Sigmoid colon (tissue), 7 donors: ENCODE measurements at places on chromosomes 16 and 17.

DNA sequence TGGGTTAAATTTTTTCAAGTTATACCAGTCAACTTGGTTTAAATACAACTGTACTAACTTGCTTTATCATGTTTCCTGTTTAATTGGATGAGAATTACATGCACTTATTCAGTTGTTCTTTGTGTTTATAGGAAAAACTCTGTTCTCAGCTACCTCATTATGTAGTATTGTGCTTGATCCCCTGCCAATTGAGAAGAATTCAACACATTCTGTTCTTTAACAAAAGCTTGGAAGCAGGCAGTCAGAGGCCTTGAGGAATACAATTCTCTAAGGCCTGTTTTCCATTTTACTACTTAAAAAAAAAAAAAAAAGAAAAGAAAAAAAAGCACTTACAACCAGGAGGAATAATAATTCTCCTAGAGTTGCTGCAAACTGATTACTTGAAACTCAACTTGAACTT, 60.6 kb upstream of the CMIP start:
- no peaks in the 10 kb centered on the region for H3K4me1 ChIP-seq
- no peaks in the 10 kb centered on the region for H3K36me3 ChIP-seq
- no peaks in the 10 kb centered on the region for H3K27me3 ChIP-seq
- H3K4me3 ChIP-seq: no peak overlapping the region

- DNase-seq: no peak
- H3K4me1 ChIP-seq: no peaks in the 10 kb centered on the region
- H3K4me3 ChIP-seq: no peak overlapping the region
Observed at GRCh38 chr16:78211946-78212345, 112.5 kb downstream of the WWOX start.

DNA sequence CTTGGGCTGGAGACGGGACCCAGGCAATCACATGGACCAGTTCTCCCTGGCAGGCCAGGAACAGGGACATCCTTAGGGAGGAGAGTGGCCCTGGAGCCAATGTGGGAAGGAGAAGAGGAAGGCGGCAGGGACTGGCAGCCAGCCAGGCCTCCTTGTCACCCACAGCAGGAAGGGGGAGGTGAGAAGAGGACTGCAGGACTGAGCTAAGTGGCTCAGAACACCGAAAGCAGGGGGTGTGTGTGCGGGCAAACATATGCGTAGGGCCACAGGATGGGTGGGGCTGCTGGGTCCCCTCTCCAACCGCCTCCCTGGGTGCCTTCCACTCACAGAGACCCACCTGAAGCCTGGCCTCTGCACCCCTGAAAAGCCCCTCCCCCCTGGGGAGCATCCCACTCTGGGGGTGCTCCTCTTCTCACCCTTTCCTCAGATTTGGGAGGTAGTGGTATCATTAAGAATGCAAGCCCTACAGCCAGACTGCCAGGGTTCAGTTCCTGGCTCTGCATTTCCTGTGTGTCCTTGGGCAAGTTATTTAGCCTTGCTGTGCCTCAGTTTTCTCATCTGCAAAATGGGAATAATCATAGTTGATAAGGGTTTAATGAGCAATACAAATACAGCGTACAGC, 8.1 kb downstream of the PNMT start:
- DNase-seq: no peak
- H3K4me1 ChIP-seq: no peaks in the 10 kb centered on the region
- H3K27ac ChIP-seq: no peak overlapping the region
- H3K27me3 ChIP-seq: peaks cover 6% of the 10 kb centered on the region
- no peaks in the 10 kb centered on the region for H3K36me3 ChIP-seq

- DNase-seq: no peak
- no peaks in the 10 kb centered on the region for H3K36me3 ChIP-seq
- H3K27ac ChIP-seq: no peak overlapping the region
- no peaks in the 10 kb centered on the region for H3K27me3 ChIP-seq
- no peak overlapping the region for H3K4me3 ChIP-seq
Observed at GRCh38 chr16:87560428-87561199, 41.7 kb upstream of the JPH3 start.

GRCh38 chr17:40326014-40326831, 17.2 kb downstream of the RARA start:
- DNase-seq: no peak
- peaks cover 99% of the 10 kb centered on the region for H3K4me1 ChIP-seq
- H3K27me3 ChIP-seq: no peaks in the 10 kb centered on the region
- H3K4me3 ChIP-seq: no peak overlapping the region
- H3K36me3 ChIP-seq: no peaks in the 10 kb centered on the region

DNA sequence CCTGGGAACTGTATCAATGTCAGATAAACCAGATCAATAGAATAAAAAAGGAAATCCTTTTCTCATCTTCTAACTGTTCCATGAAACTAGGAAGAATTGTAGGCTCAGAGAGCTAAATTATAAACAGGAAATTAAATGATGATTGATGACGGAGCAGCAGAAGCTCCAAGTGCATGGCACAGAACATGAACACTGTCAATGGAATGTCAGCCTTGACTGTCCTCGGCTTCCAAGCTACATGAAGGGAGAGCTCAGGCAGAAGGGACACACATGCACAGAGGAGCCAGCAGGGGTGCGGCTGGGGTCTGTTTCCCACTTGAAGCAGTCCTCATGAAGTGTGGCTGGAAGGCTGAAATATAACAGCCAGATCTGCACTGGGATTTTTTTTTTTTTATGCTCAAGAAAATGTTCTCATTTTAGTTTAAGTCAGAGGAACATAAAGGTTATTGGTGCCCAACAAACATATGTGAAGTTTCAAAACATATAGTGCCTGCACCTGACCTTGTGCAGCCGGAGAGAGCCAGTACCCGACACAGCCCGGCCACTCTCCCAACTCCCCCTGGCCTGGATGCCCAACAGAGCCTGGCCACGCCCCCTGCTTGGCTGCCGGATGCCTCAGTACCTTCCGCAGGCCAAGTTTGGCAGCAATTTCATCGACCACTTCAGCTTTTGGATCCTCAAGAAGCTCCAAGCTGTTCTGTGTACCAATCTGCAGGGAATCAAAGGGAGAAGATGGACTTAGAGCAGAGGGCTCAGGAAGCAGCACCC, 37.0 kb downstream of the NPLOC4 start:
- peaks cover 38% of the 10 kb centered on the region for H3K36me3 ChIP-seq
- DNase-seq: peak; percentile 73
- H3K4me3 ChIP-seq: no peak overlapping the region
- H3K4me1 ChIP-seq: no peaks in the 10 kb centered on the region
- no peaks in the 10 kb centered on the region for H3K27me3 ChIP-seq
- no peak overlapping the region for H3K27ac ChIP-seq

DNA sequence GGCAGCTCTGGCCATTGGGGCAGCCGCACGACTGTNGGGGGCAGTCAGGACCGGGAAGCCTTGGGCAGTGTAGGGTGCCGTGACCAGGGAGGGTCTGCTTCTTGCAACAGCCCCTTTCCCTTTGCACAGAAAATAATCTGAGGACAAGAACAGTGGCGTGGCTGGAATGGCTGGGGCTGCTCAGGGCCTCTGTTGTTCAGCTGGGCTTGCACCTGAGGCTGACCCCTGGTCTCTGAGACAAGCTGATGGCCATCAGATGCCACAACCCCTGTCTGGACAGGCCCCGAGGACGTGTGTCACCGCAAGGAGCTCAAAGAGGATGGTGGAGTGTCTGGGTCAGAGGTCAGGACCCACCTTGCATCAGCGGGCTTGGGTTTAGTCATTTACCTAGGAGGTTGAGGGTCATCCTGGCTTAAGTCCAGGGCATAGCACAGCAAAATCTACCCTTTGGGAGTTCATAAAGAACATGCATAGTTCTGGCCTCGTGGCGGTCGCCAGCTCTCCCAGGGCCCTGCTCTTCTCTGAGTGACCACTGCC, 46.9 kb downstream of the METRNL start:
- no peak overlapping the region for H3K27ac ChIP-seq
- DNase-seq: no peak
- no peaks in the 10 kb centered on the region for H3K36me3 ChIP-seq
- no peaks in the 10 kb centered on the region for H3K4me1 ChIP-seq
- H3K27me3 ChIP-seq: no peaks in the 10 kb centered on the region

GRCh38 chr16:11162586-11163268, 93.3 kb downstream of the SOCS1 start:
- peaks cover 42% of the 10 kb centered on the region for H3K4me1 ChIP-seq
- H3K36me3 ChIP-seq: peaks cover 15% of the 10 kb centered on the region
- no peaks in the 10 kb centered on the region for H3K27me3 ChIP-seq
- peak overlapping the region; percentile 70 for H3K27ac ChIP-seq

DNA sequence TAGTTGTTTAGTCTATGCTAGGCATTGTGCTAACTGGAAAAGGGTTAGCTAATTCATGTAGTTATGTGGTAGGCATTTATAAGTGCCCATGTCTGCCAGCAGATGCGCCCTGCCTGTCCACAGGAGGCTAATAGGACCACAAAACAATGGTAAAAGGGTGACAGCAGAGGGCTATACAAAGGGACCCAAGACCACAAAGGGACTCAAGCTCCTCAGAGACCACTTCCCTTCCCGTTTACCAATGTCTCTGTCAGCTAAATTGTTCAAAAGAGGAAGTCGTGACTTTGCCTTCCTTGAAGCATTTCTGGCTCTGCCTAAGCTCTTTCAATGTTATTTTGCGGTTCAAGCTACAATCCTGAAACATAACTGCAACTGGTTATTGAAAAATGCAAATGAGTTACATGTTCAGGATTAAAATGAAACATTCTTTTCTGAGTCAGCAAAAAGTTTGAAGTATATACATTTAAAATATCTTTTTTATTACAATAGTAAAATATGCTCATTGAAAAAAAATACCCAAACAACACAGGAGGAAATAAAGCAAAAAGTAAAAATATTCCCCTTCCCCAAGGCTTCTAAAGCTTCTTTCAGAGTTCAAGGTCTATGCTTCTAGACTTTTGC, 149.2 kb downstream of the MAF start:
- H3K36me3 ChIP-seq: no peaks in the 10 kb centered on the region
- H3K4me3 ChIP-seq: no peak overlapping the region
- no peaks in the 10 kb centered on the region for H3K27me3 ChIP-seq

- H3K4me3 ChIP-seq: no peak overlapping the region
- H3K36me3 ChIP-seq: no peaks in the 10 kb centered on the region
- H3K4me1 ChIP-seq: no peaks in the 10 kb centered on the region
- H3K27me3 ChIP-seq: no peaks in the 10 kb centered on the region
Observed at GRCh38 chr16:83936581-83937165, 16.4 kb upstream of the OSGIN1 start.

DNA sequence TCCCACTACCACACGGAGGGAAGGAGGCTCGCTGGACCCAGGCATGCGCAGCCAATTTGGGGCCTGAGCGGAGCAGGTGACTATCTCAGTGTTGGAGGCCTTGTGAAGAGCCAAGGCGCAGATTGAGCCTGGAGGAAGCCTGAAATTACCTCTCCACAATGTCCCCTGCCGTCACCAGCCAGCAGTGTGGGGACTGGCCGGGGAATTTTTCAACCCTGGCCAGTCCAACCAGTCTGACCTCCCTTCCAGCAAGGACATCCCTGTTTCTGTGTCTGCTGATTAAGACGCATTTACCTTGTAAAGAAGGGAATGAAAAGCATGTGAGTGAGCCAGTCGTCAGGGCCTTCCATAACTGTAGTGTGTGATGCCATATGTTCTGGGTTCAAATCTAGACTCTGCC, 198.1 kb upstream of the IRX3 start:
- no peak overlapping the region for H3K27ac ChIP-seq
- no peaks in the 10 kb centered on the region for H3K36me3 ChIP-seq
- no peaks in the 10 kb centered on the region for H3K27me3 ChIP-seq
- DNase-seq: no peak
- H3K4me3 ChIP-seq: no peak overlapping the region
- no peaks in the 10 kb centered on the region for H3K4me1 ChIP-seq

GRCh38 chr16:81492965-81493754, 48.6 kb downstream of the CMIP start:
- peak overlapping the region; percentile 41 for H3K27ac ChIP-seq
- peaks cover 24% of the 10 kb centered on the region for H3K4me1 ChIP-seq
- H3K36me3 ChIP-seq: no peaks in the 10 kb centered on the region
- no peak overlapping the region for H3K4me3 ChIP-seq
- no peak for DNase-seq
- no peaks in the 10 kb centered on the region for H3K27me3 ChIP-seq

DNA sequence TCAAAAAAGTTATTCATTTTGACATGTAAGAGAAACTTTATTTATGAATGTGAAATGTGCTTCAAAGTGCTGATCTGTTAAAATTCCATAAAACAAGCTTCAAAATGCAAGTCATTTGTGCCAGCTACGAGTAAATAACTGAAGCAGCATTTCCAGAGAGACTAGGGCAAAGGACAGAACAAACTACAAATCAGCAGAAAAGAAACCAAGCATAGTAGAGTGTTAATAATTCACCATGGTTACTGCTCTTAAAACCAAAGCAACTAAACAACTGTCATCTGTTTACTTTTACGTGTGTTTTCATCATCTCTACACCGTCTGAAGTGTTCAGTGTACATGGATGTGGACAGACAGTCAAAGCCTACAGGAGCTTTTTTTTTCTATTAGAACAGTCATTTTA, 1.6 kb upstream of the ASPA start:
- no peak for DNase-seq
- no peaks in the 10 kb centered on the region for H3K4me1 ChIP-seq
- no peak overlapping the region for H3K27ac ChIP-seq
- no peaks in the 10 kb centered on the region for H3K27me3 ChIP-seq
- no peak overlapping the region for H3K4me3 ChIP-seq
- H3K36me3 ChIP-seq: no peaks in the 10 kb centered on the region
